GM23338 (cell line): ENCODE measurements at places on chromosomes 16 and 17. TPM values are rescaled to one million over a fixed set of nuclear protein-coding genes. Genes with fewer than 3 reads are reported as not detected.
A peak's percentile ranks its signal among the peaks of the same experiment; 100 is the strongest.

DNA sequence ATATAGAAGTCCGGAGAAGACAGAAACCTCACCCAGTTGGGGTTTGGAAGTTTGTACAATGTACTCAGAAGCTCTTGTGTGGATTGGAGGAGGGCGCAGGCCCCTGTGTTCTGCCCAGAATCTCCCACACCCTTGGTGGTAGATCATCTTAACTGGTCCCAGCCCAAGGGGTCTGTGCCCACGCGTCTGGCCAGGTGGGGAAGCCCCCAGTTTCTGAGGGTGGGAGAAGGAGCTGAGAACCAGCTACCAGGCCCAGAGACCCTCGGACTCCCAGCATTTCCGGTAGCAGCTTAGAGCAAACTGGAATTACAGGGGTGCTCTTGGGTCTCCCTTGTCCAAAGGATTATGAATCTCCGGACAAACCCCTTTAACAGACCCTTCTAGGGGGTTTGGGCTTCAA, 2.3 kb upstream of the PPP1R9B start:
- peak overlapping the region; percentile 87; the same call in 1 of the 2 replicates for H3K4me3 ChIP-seq
- peaks cover 21% of the 10 kb centered on the region for H3K4me1 ChIP-seq
- no peak overlapping the region for H3K27ac ChIP-seq
- peaks cover 28% of the 10 kb centered on the region for H3K27me3 ChIP-seq
- no peak for DNase-seq

- H3K27me3 ChIP-seq, result 0 out of 2 replicates have a peak, but pooled peaks cover 5% of the 10 kb centered on the region
- H3K4me1 ChIP-seq, result peaks cover 57% of the 10 kb centered on the region
- peak overlapping the region; percentile 79 for H3K27ac ChIP-seq
- H3K36me3 ChIP-seq, result no peaks in the 10 kb centered on the region
These were observed 2.9 kb downstream of the CMIP start for GRCh38 chr16:81447383-81448101.

DNA sequence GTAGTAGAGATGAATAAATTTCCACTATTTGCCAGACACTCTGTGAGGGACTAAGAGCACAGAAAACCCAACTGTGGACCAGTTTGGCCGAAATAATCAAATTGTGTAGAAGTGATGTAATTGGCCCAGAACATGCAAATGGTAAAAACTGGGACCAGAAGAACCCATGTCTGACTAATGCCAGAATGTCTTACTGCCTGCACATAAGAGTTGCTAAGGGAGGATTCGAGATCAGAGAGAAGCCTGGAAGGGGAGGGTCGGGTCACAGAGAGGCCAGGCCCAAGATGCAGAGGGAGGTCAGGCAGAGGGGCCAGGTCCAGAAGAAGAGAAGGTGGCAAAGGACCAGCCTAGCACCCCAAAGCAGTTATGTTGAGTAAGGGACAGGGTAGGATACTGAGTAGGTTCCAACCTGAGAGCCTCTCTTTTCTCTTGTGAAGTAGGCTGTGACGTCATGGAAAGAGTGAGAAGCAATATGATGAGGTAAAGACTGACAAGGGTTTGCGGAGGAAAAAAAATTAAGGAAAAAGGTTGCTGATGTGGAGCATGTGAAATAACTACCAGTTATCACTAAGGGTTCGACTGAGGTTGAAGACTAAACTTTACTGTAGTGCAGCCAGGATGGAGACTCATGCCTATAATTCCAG, 53.2 kb downstream of the SKAP1 start:
- H3K27me3 ChIP-seq, result no peaks in the 10 kb centered on the region; the same call in 1 of the 2 replicates
- no peak for DNase-seq
- no peak overlapping the region for H3K27ac ChIP-seq

DNA sequence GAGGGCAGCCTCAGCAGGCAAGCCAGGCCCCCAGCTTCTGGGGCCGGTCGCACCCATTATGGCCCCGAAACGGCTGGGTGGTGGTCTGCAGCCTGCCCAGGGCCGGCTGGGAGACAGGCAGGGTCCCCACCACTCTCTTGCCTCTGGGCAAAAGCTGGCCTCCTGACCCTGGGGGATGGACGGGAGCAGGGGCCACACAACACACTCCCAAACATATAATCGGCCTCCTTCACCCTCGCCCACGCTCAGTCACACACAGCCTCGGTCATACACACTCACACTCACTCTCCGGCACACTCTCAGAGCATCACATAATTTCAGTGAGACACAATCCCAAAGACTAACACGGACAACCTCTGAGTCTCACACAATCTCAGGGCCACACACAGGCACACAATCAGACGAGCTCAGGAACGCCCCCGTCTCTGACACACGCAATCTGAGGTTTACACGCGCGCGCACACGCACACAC, 589 bp downstream of the PEMT start:
- no peaks in the 10 kb centered on the region for H3K36me3 ChIP-seq
- peaks cover 7% of the 10 kb centered on the region; the same call in 1 of the 2 replicates for H3K4me1 ChIP-seq
- no peak overlapping the region for H3K27ac ChIP-seq

DNA sequence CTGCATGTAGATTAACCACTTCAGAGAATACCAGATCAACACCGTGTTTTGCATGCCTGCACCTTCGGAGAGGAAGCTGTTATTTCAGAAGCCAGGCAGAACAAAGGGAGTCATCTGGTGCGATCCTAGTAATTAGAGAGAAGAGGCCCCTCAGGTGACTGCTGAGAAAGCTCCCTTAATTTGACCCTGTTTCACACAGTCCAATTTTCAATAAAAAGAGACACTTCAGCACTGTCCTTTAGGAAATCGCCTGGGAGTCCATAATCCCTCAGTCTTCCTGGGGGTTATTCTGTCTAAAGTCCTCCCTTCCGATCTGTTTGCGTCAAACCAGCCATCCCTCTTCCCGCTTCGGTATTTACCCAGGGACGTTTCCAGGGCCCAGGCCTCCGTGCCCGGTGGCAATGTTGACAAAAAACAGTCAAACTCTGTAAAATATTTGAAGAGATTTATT, 23.4 kb upstream of the TNRC6C start:
- H3K4me1 ChIP-seq, result peaks cover 48% of the 10 kb centered on the region
- peak overlapping the region; percentile 41; the same call in 1 of the 2 replicates for H3K4me3 ChIP-seq
- peak overlapping the region; percentile 88 for H3K27ac ChIP-seq
- no peaks in the 10 kb centered on the region for H3K36me3 ChIP-seq
- H3K27me3 ChIP-seq, result no peaks in the 10 kb centered on the region

GRCh38 chr17:55174133-55174532, 90.6 kb upstream of the HLF start:
- no peak overlapping the region for H3K4me3 ChIP-seq
- H3K27me3 ChIP-seq, result no peaks in the 10 kb centered on the region
- no peak overlapping the region for H3K27ac ChIP-seq
- H3K36me3 ChIP-seq, result no peaks in the 10 kb centered on the region

TEKT1 gene
- not detected in 2 replicates for total RNA-seq

SLC47A2 gene
- not detected in 2 replicates for total RNA-seq

ENPP7 gene
- not detected in 2 replicates for total RNA-seq
